ENCODE measurements at places on chromosomes 1 and 21.

- DNase-seq, result no peak
Observed at GRCh38 chr1:69077633-69078032, 490.1 kb upstream of the LRRC7 start.

GRCh38 chr1:177786176-177786745 lies 183.6 kb downstream of the SEC16B start:
- DNase-seq, result no peak

DNA sequence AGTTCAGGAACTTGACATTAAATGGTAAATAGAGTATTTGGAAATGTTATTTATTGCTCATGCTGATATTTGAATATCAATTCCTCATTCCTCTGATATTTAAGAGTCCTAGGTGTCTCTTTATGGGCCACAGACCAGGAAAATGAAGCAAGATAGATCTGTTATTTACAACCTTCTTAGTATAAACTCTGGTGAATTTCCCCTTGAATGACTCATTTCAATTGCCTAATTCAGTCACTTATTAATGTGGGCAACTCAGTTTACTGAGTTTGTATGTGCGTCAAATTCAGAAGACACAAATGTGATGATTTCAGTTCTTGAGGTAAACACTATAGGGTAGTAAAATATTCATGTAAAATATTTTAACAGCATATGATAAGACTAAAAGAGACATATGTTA lies 1404.4 kb upstream of the PRMT6 start:
- DNase-seq, result no peak

- DNase-seq, result no peak
Observed at GRCh38 chr1:79090985-79091384, 84.5 kb upstream of the ADGRL4 start.

GRCh38 chr1:160767395-160768294 lies 28.3 kb upstream of the LY9 start:
- DNase-seq, result peak; percentile 35

GRCh38 chr21:44509539-44509938 lies 30.5 kb downstream of the KRTAP10-1 start:
- DNase-seq, result no peak

DNA sequence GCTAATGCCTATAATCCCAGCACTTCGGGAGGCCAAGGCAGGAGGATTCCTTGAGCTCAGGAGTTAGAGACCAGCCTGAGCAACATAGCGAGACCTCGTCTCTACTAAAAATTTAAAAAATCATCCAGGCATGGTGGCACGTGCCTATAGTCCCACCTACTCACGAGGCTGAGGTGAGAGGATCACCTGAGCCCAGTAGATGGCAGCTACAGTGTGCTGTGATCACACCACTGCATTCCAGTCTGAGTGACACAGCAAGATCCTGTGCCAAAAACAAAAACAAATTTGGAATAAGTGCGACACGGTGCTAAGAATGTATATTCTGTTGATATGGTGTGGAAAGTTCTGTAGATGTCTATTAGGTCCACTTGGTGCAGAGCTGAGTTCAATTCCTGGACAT lies 15.1 kb downstream of the USP33 start:
- no peak for DNase-seq

GRCh38 chr1:116397728-116398127 lies 24.7 kb downstream of the ATP1A1 start:
- no peak for DNase-seq
